ENCODE measurements at places on chromosomes 5 and 9.

DNA sequence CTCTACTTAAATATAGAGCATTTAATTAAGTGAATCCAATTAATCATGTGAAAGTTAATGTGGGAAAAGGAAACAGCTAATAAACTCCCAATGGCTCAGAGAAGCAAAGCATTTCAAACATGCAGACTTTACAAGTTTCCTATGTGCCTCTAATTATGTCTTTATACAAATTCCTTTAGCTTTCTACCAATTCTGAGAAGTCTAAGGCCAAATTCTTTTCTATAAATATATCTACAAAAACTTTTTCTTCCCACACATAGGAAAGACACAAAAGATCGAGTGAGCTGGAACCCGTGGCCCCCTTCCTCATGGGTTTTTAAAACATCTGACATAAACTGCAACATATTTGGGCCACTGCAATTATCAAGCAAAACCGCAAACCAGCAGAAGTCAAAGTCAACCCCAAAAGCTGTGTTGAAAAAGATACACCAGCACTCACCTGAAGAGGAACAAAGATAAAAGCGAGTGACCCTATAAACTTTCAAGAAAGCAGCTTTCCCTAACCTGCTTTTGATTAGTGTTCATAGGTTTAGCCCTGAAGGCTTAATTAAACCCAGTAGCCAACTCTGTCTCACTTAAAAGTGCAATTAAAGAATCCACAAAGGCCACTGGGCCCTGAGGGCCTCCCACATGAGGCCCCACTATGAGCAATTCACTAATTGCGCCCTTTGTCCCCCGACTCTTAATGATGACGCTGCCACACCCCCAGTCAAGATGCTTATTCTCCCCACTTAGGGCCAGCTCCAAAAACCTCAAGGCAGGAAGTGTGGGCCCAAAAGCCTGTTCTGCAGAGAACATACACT lies 12.1 kb downstream of the SEMA5A start:
- DNase-seq = no peak

- no peak for DNase-seq
Observed at GRCh38 chr9:26437056-26437711, 455.4 kb downstream of the CAAP1 start.

- DNase-seq = no peak
Observed at GRCh38 chr5:32413466-32414263, 30.9 kb downstream of the ZFR start.

DNA sequence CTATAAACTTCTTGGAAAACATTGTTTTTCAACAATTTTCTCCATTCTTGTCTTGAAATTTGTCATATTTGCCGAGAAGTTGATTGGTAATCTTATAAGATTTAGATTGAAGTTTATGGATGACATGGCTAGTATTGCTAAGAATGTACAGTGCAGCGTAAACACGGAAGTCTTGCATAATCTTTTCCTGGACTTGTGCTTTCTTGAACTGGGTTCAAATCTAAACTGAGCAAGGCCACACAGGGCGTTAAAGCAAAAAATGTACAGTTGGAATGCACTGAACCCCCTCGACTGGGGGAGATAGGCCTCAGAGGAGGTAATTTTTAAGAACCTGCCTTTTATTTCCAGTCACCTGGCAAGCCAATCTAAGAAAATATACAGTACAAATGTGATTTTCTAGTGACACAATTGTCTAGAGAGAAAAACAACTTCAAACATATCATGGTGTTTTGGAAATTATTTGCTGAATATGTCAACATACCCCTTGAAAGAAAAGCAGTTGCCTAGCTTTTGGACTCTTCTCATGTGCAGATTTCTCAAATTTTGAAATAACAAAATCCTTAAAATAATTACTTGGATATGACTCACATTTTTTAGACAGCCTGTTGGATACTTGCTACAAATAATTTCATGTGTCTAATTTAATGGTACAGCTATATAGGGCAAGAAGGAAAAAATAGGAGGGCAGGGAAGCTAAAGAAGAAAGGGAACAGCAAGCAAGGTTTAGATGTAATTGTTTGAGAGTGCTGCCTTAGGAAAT lies 18.5 kb upstream of the GAS1 start:
- no peak for DNase-seq

DNA sequence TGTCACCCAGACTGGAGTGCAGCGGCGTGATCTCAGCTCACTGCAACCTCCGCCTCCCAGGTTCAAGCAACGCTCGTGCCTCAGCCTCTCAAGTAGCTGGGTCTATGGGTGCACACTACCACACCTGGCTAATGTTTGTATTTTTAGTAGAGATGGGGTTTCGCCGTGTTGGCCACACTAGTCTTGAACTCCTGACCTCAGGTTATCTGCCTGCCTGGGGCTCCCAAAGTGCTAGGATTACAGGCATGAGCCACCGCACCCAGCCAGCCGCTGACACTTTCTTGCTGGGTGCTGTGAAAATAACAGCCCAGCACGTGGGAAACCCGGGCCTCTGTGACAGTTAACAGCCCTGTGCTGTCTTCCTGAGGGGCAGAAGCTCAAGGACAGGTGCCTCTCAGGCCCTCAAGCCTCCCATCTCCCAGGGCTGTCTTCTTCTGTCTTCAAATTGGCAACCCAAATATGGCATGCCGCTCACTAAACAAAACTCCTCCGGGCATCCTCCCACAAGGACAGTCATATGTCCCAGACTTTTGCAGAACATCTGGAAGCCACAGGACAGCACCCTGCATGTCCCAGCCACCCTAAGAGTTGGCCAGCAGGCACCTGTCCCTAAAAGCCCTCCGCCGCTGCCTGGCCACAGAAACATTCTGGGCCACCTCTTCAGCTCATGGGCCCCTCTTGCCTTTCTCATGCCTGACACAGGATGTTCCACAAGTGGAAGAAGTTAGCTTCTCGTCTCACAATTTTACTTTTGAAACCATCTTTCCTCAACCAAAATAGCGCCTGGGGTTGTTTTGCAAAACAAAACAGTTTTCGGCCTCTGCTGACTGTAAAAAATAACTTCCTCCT lies 233.6 kb downstream of the SYK start:
- no peak for DNase-seq

GRCh38 chr9:93565089-93565488 lies 11.3 kb upstream of the PHF2 start:
- DNase-seq = no peak

GRCh38 chr9:83441390-83441789 lies 96.8 kb downstream of the FRMD3 start:
- DNase-seq = no peak

- DNase-seq = peak; percentile 75
Observed at GRCh38 chr9:84778570-84778969, 109.0 kb downstream of the NTRK2 start.

- DNase-seq = no peak
Observed at GRCh38 chr9:125989090-125989501, 241.9 kb downstream of the PBX3 start.

DNA sequence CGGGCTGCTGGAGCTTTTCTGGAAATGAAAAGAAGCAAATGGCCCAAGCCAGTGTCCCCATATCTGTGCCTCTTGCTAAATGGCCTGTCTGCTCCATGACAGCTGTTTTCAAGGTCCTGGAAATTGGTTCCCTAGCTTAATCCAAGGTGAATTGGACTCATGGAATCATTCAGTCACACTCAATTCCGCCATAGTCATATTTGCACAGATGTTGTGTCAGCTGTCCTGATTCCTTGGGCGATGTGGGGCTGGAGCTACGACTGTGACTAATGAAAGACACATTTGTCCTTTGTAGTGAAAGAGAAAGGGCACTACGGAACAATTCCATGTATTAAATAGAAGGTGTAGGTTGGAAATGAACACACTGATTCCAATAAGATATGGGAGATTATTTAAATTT lies 102.9 kb upstream of the MEGF10 start:
- peak; percentile 53 for DNase-seq

DNA sequence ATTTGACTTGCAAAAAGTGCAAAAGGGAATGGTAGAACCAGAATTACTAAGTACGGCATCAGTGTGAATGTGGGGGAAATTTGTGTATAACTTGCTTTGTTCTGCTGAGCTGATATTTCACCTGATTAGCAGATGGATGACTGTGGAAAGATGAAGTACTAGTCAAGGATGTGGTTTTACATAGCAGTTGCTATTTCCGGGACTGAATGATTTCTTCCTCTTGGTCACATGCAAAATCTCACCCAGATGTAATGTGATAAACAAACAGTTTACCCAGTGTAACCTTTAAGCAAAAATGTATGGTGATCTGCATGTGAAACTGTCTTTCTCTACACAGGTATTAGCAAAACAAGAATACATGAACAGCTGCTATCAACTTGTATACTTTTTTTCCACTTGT lies 46.1 kb downstream of the DCP2 start:
- no peak for DNase-seq

GRCh38 chr5:133193794-133194193 lies 142.0 kb downstream of the HSPA4 start:
- no peak for DNase-seq

DNA sequence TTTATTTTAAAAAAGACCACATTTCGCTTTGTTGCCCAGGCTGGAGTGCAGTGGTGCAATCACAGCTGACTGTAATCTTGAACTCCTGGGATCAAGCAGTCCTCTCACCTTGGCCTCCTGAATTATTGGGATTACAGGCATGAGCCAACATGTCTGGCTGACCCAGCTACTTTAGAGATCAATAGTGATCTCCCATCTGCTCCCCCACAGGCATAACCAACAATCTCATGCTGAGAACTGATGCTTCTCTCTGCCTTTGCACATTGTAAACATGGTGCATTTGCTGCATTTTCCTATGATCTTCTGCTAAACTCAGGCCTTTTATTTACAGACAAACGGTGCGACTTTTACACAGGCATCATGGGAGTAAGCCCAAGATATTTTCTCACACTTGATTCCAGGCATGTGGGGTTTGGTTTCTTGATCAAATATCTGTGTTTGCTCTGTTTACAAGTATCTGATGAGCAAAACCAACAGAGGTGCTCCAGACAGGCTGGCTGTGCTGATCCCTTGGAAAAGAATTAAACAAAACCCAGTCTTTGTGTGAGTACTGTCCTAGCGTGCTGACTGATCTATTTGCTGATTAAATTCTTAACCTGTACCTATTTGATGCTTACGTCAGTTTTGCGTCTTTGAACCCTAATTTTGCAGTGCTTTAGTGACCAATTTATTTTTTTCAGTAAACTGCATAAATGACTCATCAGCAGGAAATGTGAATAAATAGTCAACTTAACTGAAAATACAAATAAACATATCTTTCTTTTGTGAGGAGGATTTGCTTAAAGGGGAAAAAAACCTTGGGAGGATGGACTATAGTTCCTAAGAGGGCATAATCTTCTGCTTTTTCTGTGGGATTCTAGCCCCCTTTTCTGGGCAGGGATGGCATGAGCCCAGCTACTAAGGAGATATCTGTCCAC lies 191.7 kb upstream of the NR3C1 start:
- peak; percentile 23 for DNase-seq

DNA sequence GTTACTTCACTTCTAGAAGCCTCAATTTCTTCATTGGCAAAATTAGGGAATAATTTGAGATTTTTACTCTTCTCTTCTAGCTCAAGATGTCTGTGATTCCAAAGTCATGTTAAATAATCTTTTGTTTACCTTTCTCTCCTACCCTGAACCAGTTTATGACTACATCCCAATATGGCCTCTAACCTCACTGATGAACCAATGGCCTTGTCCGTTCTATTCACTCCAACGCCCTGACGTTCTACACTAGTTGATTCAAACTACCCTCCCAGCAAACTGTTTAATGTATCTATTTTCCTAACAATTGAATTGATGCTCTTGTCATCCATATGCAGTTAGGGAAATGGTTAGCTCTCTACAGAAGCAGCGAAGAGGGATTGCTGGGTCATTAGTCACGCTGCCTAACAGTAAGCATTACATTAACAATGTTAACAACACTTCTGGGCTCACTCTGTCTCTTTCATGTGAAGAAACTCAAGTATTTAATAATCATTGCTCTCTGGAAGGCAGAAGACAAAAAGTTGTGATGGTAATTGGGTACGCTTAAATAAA lies 38.0 kb downstream of the RAPGEF1 start:
- no peak for DNase-seq

DNA sequence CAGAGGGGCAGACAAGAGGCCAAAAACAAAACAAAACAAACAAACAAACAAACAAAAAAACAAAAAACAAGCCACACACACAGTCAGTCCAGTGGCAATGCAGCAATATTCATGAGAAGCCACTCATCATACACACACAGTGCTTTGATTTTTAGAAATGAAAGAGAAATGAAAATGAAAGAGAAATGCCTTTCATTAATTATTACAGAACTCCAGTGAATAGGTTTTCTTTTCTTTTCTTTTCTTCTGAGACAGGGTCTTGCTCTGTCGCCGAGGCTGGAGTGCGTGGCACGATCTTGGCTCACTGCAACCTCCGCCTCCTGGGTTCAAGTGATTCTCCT lies 36.9 kb downstream of the SPRY4 start:
- DNase-seq = no peak

- DNase-seq = no peak
Observed at GRCh38 chr9:76559286-76559685, 100.3 kb downstream of the GCNT1 start.

DNA sequence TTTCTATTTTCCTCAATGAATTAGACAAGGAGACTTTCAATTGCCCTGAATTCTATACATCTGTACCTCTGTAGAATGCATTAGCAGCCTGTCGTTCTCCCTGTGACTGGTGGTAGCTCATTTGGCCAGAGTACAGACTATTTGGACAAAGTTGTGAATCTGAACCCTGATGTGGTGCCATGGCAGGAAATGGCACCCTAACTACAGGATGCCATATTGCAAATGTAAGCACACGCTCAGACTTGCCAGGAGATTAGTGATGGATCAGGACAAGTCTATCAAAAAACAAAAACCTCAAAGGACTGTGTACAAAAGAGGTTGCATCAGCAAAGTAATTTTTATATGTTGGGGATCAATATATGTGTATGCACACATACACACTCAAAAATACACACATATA lies 58.3 kb downstream of the SVEP1 start:
- no peak for DNase-seq

GRCh38 chr9:37987467-37987981 lies 81.5 kb downstream of the SHB start:
- DNase-seq = peak; percentile 39

DNA sequence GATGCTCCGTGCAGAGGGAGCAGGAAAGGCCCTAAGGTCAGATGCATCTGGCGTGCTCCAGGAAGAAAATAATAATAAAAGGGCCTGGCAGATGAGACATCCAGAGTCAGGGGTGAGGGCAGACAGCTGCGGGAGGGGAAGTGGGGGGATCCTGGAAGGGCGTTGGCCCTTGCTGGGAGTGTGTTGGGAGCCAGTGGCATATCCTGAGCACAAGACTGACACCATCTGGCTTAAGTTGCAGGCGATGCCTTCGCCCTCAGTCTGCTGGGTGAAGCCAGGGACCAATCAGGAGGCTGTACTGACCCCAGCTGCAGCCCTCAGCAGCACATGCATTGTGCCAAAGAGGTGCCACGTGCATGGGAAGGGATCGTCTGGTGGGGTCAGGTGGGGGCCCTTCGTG lies 3.8 kb downstream of the OR2V2 start:
- DNase-seq = no peak

- no peak for DNase-seq
Observed at GRCh38 chr9:251398-251797, 36.7 kb downstream of the DOCK8 start.

- DNase-seq = no peak
Observed at GRCh38 chr5:162593881-162594280, 526.3 kb downstream of the GABRG2 start.

Measured in eye (tissue), 1 donor.